Stimulated activated CD8-positive, alpha-beta memory T cell treated with anti-CD3 and anti-CD28 coated beads, Interleukin-15, amount 100 ng/mL, for 4 hours (primary cell): ENCODE measurements at places on chromosomes 2 and 18.
A peak's percentile ranks its signal among the peaks of the same experiment; 100 is the strongest.

DNA sequence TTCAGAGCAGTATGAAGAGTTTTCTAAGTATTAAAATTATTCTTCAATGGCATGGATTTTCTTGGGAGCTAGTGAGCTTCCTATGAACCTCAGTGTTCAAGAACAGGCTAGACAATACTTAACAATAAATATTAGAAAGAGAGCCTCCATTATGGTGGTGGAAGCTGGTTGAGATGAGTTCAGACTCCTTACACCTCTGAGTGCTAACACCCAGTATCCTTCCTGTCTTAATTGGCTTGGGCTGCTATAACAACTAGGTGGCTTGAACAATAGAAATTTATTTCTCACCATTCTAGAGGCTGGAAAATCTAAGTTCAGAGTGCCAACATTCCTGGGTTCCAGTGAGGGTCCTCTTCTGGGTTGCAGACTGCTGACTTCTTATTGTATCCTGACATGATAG lies 369.4 kb upstream of the HNRNPA3 start:
- no peak for DNase-seq

DNA sequence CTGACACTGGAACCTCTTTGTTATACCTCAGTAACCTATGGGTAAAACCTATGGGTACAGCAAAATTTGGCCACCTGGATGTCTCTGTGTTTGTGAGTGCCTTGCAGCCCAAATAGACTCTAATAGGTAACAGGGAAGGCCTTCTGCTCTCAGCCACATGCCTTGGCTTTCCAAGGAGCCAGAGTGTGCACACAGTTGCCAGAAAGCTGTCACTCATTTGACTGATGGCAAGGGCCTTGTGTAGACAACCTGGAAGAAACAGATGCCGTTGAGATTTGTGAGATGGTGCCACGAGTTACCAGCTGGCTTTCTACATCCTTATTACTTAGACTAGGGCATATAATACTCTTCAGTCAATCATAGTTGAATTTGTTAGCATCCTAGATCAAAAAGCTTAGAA lies 90.1 kb upstream of the RAB12 start:
- no peak for DNase-seq

DNA sequence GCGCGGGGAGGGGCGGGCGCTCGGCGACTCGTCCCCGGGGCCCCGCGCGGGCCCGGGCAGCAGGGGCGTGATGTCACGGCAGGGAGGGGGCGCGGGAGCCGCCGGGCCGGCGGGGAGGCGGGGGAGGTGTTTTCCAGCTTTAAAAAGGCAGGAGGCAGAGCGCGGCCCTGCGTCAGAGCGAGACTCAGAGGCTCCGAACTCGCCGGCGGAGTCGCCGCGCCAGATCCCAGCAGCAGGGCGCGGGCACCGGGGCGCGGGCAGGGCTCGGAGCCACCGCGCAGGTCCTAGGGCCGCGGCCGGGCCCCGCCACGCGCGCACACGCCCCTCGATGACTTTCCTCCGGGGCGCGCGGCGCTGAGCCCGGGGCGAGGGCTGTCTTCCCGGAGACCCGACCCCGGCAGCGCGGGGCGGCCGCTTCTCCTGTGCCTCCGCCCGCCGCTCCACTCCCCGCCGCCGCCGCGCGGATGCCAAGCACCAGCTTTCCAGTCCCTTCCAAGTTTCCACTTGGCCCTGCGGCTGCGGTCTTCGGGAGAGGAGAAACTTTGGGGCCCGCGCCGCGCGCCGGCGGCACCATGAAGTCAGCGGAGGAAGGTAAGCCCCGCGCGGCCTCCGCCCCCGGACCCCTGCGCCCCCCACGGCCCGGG lies at the start of gene NFATC1:
Gene NFATC1, plus strand, starts transcription at position 170 of the 644 bp plus-strand sequence. Its CDS starts 295 bp downstream, at position 465.
- DNase-seq = peak; percentile 71

DNA sequence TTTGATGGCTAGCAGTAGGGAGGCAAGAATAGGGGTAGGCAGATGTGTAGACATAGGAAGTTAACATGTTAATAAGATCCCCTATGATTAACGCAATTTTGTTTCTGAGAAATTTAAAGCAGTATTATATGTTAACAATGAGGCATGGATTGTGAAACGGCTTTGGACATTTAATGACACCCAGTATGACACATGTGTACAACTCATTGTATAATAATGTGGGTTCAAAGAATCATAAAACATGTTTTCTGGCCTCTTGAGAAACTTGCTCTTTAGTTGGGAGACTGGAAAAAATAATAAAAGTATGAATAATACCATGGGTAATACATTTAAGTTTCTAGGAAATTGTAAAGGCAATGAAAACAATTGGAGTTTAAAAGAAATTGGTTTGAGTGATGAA lies 332.1 kb upstream of the CDH20 start:
- no peak for DNase-seq

DNA sequence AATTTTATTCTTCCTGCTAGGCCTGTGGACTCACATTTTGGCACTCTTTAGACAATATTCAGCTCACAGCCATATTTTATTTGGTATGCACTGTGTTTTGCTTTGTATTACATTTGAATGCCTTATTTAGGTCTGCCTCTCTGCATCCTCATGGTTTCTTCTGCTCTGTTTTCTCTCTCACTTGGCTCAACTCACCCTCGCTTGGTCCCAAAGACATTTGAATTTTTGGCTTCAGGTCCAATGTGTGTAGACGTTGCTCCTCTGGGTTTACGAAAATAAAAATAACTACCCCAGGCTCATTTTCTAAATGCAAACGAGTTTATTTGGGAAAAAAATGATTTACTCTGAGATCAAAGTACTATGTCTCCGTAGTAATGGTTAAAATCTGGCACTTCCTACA lies 91.1 kb upstream of the REG3A start:
- no peak for DNase-seq

- no peak for DNase-seq
Observed at GRCh38 chr18:9663377-9663776, 44.7 kb upstream of the RAB31 start.

DNA sequence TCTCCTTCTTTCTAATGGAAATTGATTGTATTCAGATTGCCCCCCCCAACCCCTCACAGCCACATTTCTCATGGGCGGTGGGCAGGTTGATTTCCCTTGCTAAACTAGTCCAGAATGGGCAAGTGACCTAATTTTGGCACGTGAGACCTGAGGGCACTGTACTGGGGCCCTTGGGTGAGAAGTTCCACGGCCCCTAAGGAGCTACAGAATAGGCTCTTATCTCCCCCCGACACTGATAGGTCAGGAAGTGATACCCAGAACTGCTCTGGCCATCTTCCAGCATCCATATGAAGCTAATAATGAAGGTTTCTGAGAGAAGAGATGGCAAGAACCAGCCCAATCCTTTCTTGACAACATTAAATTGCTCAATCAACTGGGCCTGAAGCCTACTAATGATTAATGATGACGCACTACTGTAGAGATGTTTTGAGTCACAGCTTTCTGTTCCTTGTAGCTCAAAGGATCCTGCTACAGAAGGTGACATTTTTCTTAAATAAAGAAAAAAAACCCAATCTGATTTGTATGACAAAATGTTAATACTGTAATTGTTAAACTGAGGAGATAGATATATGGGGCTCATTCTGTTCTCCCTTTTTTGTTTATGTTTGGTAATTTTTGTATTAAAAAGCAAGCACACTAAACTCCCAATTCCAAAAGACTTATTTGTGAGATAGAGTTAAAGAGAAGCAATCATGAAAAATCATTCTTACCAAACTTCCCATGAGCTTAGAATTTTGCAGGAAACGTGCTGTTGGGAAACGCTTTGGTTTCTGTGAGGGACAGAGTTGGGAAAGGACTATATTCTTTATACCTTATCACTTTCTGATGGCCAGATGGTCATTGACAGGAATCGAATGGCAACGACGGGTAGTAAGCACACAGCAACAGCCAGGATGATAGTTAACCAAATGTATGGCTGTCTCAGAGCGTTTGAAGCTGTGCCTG lies 28.2 kb upstream of the NARS1 start:
- no peak for DNase-seq

- no peak for DNase-seq
Observed at GRCh38 chr2:145114726-145115125, 594.8 kb upstream of the ZEB2 start.

DNA sequence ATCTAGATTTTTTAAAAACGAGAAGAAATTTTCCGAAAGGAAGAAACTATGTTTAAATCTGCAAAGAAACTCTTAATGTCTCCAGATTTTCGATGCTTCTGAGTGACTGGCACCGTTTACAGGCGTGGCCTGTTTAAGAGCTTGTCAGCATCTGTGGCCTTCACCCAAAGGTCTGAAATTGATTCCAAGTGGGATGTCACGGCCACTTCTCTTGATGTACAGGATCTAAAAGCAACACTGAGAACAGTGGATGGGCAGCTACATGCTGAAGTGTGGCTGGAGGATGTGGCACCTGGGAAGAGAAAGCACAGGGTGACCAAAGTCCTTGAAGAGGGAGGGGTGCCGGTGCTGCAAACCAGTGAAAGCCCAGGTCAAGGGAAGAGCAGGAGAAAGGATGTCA lies 28.0 kb downstream of the EMILIN2 start:
- no peak for DNase-seq

GRCh38 chr2:221848286-221848685 lies 276.2 kb upstream of the EPHA4 start:
- DNase-seq = no peak

- DNase-seq = no peak
Observed at GRCh38 chr2:64325477-64325851, 128.5 kb upstream of the LGALSL start.

GRCh38 chr2:149058936-149059335 lies 20.4 kb downstream of the LYPD6B start:
- no peak for DNase-seq

GRCh38 chr18:25467226-25467987 lies 115.4 kb upstream of the ZNF521 start:
- DNase-seq = no peak

- no peak for DNase-seq
Observed at GRCh38 chr2:96499061-96499960, 5.8 kb downstream of the NEURL3 start.

DNA sequence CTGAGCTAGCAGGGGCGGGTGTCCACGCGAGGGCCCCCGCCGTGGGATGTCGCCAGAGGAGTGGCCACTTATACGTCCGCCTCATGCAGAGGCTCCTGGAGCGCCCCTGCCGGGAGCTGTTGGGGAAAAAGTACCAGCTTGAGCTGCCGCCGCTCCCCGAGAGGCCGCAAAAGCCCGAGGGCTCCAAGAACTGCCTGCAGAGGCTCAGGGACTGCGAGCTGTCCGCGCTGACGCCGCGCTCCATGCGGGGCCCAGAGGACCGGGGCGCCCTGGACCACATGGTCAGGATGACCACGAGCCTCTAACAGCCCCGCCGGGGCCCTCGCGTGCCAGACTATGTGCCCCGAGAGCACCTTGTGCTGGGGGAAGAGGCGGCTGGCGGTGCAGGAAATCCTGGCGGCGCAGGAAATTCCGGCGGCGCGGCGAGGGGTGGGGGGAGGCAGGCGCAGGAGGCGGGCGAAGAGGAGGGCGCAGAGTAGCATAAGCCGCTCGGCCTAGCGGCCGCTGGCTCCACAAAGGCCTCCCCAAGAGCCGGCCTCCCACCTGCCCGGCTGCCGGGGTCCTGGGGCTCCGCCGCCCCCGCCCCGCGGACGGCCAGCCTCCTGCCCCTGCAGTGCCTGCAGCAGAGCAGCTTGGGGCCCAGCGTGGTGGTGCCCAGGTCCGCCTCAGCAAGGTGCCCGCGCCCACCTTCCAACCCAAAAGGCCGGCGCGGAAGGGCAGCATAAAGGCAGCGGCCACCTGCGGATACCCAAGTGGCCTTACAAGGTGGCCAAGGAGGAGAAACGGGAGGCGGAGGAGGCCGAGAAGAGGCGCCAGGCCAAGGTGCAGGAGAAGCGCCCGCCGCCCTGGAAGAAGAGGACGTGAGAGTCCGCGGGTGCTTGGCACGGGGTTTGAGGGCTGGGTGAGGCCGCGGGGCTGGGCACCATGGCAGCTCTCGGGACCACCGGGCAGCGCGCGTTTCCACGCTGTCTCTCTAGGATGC lies 42.1 kb upstream of the TRIM43B start:
- peak; percentile 29 for DNase-seq

- DNase-seq = no peak
Observed at GRCh38 chr2:83602753-83603152, 856.3 kb downstream of the SUCLG1 start.

- no peak for DNase-seq
Observed at GRCh38 chr18:78873926-78874500, 105.6 kb upstream of the SALL3 start.

DNA sequence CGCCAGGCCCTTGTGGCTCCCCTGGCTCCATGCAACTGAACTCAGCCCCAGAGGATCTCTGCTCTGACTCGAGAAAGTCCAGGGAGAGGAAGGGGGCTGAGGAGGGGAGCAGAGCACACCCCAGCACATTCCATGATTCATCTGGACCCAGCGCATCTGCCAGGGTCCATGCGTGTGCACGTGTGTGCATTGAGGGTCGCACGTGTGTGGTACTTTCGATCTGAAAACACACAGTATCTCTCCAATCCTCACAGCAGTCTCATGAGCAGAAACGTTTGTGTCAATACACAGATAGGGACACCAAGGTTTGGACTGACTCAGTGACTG lies 146.4 kb upstream of the ID2 start:
- DNase-seq = no peak

DNA sequence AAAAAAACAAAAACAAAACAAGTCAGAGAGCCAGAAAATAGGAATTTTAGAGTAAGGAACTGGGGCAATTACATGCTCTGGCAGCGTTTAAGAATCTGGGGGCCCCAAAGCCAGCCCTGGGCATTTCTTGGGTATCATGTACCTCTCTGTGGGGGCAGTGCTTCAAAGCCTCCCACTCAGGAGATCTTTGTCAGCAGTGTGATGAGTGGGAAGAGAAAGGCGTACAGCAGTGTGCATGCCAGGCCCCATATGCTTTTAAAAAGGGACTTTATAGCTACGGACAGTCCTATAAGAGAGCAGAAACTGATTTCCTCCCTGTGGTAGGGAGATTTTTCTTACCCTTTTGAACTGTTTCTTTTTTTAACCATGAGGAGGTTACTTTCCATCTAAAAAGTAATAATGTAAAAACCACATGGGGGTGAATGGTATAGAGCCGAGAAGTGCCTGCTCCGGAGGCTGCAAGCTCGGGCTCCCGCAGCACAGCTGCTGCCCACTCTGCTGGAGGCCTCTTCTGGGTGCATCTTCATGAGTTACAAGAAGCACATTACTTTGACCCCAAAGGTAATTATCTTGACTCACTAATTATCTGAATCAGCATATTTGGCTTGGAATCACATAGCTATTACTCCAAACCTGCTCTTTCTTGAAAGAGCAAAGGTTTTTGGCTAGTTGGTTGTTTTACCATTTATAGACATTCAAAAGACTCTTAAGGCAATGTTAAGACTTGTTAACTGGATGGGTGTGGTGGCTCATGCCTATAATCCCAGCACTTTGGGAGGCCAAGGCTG lies 46.4 kb downstream of the PROC start:
- peak; percentile 9 for DNase-seq
